CD4-positive, CD25-positive, alpha-beta regulatory T cell (primary cell): ENCODE measurements at places on chromosomes 2 and 18. TPM values are rescaled to one million over a fixed set of nuclear protein-coding genes. Genes with fewer than 3 reads are reported as not detected.

FSHR gene
- not detected for polyA plus RNA-seq

EFR3B gene
- 0.06 TPM for polyA plus RNA-seq

FSIP2 gene
- not detected for polyA plus RNA-seq

C2orf66 gene
- polyA plus RNA-seq, result not detected

ANKRD30B gene
- not detected for polyA plus RNA-seq

CXCR4 gene
- 536 TPM for polyA plus RNA-seq

ACOXL gene
- 0.17 TPM for polyA plus RNA-seq

ESPNL gene
- polyA plus RNA-seq, result not detected

GALNT3 gene
- 1.5 TPM for polyA plus RNA-seq

SIX3 gene
- polyA plus RNA-seq, result not detected

C1QL2 gene
- polyA plus RNA-seq, result not detected

GRCh38 chr2:135245071-135245470 lies 193.0 kb downstream of the RAB3GAP1 start:
- no peak for DNase-seq

GRCh38 chr18:23281626-23282436 lies 146.5 kb downstream of the CABLES1 start:
- DNase-seq, result no peak

DNA sequence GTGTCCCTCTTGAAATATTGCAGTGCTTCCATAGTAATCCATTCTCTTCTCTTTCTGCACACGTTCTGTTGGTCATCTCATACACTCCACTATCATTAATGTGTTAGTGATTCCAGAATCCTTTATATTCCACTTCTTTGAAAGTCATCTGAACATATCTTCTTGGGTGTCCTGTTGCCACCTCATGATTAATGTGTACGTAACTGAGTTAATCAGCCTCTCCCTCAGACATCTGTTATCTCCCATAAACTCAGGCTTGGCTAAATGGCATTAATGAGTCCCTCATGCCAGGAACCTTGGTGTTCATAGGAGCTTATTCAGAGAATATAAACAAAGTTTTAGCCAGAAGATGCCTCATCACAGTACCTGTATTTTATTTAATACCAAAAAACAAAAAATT lies 126.4 kb downstream of the NCOA1 start:
- no peak for DNase-seq

GRCh38 chr18:10316778-10317177 lies 137.7 kb upstream of the APCDD1 start:
- DNase-seq, result no peak

- no peak for DNase-seq
Measured at GRCh38 chr18:22828171-22828570, 105.0 kb upstream of the RBBP8 start.

GRCh38 chr2:13266166-13266565 lies 549.4 kb downstream of the TRIB2 start:
- no peak for DNase-seq

DNA sequence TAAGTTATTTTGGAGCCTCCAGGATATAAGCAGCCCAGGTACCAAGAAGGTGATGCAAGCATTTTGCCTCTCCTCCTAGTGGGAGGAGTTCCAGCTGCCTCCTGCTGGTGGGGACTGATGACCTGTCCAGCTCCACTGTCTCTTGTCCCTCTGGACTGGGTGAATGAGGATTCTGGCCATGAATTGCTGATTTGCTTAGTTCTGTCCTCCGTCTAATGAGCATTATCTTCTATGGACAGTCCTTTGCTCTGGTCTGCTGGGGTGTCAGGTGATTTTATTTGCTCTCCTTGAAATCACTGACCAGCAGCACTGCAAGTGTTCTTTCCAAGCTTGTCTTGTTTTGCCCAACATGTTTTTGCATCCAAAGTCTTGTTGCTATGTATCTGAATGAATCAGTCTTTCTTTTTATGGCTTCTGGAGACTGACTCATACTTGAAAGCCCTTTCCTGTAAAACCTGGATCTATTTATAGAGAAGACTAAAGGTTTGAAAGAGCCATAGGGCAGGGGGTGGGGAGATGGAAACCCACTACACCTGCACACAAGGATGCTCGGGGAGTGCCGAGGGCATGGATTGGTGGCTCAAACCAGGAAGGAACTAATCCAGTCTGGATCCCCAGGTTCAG lies 40.5 kb upstream of the EFHD1 start:
- no peak for DNase-seq

- DNase-seq, result no peak
Measured at GRCh38 chr2:228527197-228527881, 345.9 kb upstream of the SPHKAP start.

DNA sequence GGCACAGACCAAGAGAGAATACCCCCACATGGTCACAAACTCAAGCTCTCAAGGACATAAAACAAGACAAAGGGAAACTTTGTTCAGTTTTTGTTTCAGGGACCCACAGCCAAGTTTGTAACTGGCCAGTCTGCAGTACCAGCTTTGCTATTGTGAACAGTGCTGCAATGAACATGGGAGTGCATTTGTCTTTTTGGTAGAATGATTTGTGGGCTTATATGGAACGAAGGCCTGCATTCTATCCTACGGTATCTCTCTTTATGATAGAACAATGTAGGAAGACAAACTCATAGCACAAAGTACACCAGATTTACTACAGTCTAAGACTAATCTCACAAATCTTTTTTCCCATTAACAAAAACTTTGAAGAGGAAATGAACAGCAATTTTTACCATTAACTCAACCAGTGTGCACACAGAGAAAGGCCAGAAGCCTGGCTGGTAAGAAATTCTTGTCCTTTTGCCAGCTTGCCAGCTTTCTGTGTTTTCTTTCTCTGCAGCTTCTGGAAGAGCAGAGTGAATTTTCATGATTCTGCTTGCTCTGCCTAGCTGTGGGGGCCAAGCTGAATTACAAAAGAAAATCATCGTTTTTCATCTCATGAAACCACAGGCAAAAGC lies 37.1 kb upstream of the FEZ2 start:
- DNase-seq, result no peak

DNA sequence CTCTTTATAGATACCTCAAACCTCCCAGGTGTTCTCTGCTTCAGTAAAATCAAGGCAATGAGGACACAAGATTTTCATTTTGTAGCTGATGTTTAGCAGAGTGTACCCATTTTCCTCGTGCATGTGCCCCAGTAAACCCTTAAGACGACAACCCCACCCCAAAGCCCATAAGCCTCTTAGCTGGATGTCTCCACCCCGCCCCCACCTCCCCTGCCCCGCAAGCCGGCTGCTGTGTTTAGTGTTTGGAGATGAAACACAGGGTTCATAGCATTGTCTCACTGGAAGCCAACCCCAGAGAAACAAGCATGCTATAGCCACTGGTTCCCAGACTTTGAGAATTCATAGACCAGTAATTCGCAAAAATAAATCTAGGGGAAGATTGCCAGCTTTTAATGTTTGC lies 5.8 kb upstream of the SAG start:
- no peak for DNase-seq

DNA sequence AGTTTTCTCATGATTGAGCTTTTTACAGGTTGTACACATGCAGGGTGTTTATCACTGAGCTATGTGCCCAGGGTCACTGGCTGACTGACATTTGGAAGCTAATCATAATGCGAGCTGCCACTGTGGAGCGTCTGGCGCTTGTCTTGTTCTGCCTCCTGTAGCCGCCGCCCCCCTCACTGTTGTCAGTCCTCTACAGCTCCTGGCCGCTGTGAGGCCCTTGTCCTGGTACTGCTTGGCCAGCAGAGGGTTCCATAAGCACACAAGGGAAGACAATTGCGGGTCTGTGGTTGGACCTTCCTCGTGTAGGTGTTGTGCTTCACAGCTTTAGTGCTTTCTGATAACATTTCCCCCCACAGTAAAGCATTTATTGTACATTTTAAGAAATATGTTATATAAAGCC lies 105.6 kb upstream of the LDLRAD4 start:
- DNase-seq, result no peak

GRCh38 chr2:25655316-25655715 lies 18.1 kb downstream of the DTNB start:
- DNase-seq, result no peak

DNA sequence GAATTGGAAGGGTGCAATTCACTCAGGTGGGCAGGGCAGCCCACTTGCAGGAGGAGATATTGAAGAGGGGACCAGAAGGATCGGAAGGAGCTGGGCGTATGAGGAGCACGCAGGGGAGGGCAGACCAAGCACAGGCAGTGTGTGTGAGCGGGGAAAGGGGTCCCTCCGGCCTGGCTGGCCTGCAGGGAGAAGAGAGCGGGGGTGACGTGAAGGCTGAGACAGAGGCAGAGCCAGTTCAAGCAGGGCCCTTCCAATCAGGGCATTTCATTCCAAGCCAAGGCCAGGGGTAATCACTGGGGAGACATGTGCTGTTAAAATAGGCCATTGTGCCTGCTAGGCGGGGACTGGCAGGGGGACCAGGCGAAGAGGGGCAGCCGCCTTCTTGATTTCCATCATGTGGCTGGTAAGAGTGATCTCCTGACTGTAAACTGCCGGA lies 62.2 kb downstream of the ACKR3 start:
- DNase-seq, result no peak

- DNase-seq, result no peak
Measured at GRCh38 chr18:42268798-42269197, 313.8 kb downstream of the PIK3C3 start.

DNA sequence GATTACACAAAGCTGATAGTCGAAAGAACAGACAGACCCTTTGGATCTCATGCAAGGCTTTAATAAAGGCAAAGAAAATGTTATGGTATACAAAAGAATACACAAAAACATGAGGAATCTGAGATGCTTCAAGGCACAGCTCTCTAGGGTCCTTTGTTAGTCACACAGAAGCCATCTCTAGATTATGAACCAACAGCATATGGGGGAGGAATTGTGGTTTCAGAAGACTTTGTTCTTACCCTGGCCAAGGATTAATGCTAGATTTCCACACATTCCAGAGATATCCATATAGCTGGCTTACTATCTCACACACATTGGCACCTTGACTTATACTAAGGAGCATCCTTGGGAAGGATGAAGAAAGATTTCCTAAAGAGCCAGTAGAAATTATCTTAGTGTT lies 206.1 kb downstream of the GULP1 start:
- DNase-seq, result no peak

DNA sequence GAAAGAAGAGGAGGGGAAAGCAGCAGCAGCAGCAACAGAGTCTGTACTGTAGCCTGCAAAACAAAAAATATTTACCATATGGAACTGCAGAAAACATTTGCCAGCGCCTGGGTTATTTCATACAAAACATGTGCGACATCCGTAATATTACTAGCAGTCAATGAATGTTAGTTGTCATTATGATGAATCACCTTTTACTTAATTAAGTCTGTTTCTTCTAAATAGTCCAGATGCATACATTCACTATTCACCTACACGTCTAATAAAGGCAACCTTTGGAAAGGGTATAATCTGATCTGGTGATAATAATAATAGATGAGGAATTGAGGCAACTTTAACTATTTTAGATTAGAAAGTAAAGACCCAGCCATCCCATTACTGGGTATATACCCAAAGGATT lies 426.3 kb upstream of the ST6GAL2 start:
- DNase-seq, result no peak

DNA sequence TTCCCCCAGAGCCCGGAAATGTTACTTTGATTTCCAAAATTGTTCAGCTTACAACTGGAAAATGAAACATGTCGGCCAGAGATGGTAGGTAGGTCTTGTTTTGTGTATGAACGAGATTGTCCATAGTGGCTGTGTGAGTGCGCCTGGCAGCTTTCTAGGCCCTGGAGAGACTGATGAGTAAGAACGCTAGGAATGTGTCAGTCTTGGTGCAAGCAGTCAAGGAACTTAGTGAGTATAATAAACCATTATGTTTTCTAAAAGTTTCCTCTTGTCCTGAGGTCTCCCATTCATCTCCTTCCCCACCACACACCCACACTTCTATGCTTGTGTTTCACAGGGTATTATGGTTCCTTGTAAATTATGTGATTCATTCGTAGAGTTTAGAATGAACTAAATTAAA lies 234.2 kb downstream of the CDH2 start:
- DNase-seq, result no peak

DNA sequence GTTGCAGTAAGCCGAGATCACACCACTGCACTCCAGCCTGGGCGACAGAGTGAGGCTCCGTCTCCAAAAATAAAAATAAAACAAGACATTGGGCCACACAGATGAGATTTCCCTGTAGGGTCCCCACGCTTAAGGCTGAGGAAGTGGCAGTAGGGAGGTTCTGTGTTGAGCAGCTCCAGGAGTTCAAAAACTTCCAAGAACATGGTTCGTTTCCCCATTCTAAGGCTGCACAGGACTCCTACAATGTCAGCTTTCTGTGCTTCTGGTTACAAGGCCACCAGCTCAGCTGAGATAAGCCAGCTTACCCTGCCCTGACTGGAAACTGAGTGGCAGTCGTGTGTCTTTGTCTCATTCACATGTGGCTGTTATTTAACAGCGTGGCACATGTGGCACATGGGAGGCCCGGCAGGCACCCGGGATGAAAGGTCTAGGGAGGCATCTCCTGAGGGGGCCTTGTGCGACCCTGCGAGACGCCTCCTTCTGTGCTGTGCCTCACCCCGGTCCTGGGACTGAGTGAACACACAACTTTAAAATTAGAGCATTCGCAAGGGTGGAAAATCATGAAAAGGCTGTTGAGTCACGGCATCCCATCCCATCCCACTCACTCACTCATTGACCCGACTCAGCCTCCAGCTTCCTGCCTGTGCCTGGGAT lies 7.7 kb downstream of the ITGB1BP1 start:
- no peak for DNase-seq

- no peak for DNase-seq
Measured at GRCh38 chr18:27143580-27144287, 41.4 kb downstream of the CHST9 start.

DNA sequence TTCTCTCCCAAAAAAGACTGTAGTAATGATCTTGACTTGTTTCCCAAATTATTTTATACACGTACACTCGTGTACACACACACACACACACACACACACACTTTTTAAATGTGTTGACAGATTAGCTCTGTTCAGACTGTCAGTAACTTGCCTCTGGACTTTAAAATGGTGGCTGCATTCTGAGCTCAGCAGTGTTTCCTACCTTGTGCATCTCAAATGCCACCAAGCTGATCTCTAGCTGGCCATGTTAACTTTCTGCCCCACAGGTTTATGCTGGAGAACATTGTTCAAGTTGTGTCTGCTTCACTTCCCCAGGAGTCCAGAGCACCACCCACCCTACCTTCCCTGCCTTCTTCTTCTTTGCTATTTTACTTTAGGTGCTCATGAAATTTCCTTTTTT lies 73.4 kb upstream of the TMEM87B start:
- no peak for DNase-seq

- no peak for DNase-seq
Measured at GRCh38 chr2:88601286-88601685, 26.0 kb downstream of the EIF2AK3 start.

DNA sequence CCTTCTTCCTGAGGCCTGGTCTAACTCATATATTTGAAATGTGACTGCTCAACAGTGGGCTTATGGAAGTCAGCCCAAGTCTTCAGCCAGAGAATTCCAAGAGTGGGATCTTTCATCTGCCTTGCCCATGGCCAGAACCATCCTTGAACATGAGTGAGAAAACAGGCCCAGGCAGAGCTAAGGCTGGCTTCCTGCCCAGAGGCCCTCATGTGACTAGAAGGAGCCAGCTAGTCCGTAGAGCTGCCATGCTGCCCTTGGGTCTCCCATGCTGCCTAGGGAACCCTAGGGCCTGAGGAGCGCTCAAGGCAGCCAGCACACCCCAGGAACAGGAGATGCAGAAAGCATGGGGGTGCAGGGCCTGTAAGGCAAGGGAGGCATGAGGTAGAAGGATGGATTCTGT lies 203.6 kb downstream of the FHOD3 start:
- DNase-seq, result no peak

GRCh38 chr2:239093952-239094351 lies 246.1 kb downstream of the TWIST2 start:
- no peak for DNase-seq

- no peak for DNase-seq
Measured at GRCh38 chr2:102848366-102848839, 86.6 kb downstream of the TMEM182 start.
